Renal cortex interstitium (tissue), 15 donors: ENCODE measurements at places on chromosomes 16 and 17. TPM values are rescaled to one million over a fixed set of nuclear protein-coding genes. Genes with fewer than 3 reads are reported as not detected.

Gene SPNS2
- 22.3 TPM for polyA plus RNA-seq

Gene DCXR
- polyA plus RNA-seq: 78.9 TPM

Gene CHRNE
- 1.4 TPM for polyA plus RNA-seq

Gene TRIM16
- polyA plus RNA-seq: 20.0 TPM

Gene LRRC37A2
- 37.2 TPM for polyA plus RNA-seq

Gene C1QL1
- polyA plus RNA-seq: 3.2 TPM

Gene ST6GALNAC2
- 9.8 TPM for polyA plus RNA-seq

Gene OR1A1
- polyA plus RNA-seq: 0.03 TPM

Gene CA4
- polyA plus RNA-seq: 50.9 TPM

Gene HIRIP3
- 22.1 TPM for polyA plus RNA-seq

Gene ADGRG1
- polyA plus RNA-seq: 93.6 TPM

Gene BHLHA9
- not detected for polyA plus RNA-seq

Gene ADAD2
- polyA plus RNA-seq: 0.30 TPM

Gene SYNGR3
- polyA plus RNA-seq: 2.6 TPM

Gene TMEM114
- not detected for polyA plus RNA-seq

Gene HOXB13
- not detected for polyA plus RNA-seq
